ENCODE measurements at places on chromosomes 1 and 21.

- peak; percentile 23 for DNase-seq
Measured at GRCh38 chr1:12435639-12436344, 182.2 kb downstream of the DHRS3 start.

DNA sequence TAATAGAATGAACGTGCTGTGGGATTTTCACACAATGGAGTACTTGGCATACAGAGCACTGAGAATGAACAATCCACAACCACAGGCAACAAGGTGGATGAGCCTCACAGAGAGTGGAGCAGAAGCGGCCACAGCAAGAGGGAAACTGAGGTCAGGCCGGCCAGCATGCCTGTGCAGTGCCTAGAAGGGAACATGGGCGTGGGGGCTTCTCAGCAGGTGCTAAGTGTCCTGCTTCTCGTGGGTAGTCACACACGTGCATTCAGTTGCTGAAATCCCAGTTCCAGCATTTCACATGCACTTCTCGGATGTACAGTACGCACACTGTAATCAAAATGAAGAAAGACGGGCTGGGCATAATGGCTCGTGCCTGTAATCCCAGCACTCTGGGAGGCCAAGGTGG, 33.1 kb downstream of the WDR4 start:
- no peak for DNase-seq

DNA sequence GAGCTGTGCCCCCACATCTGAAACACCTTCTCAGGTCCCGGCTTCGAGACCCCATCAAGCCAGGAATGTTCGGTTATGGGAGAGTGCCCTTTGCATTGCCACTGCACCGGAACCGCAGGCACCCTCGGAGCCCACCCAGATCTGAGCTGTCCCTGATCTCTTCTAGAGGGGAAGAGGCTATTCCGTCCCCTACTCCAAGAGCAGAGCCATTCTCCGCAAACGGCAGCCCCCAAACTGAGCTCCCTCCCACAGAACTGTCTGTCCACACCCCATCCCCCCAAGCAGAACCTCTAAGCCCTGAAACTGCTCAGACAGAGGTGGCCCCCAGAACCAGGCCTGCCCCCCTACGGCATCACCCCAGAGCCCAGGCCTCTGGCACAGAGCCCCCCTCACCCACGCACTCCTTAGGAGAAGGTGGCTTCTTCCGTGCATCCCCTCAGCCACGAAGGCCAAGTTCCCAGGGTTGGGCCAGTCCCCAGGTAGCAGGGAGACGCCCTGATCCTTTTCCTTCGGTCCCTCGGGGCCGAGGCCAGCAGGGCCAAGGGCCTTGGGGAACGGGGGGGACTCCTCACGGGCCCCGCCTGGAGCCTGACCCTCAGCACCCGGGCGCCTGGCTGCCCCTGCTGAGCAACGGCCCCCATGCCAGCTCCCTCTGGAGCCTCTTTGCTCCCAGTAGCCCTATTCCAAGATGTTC, 4.3 kb downstream of the ADAMTSL4 start:
- no peak for DNase-seq

DNA sequence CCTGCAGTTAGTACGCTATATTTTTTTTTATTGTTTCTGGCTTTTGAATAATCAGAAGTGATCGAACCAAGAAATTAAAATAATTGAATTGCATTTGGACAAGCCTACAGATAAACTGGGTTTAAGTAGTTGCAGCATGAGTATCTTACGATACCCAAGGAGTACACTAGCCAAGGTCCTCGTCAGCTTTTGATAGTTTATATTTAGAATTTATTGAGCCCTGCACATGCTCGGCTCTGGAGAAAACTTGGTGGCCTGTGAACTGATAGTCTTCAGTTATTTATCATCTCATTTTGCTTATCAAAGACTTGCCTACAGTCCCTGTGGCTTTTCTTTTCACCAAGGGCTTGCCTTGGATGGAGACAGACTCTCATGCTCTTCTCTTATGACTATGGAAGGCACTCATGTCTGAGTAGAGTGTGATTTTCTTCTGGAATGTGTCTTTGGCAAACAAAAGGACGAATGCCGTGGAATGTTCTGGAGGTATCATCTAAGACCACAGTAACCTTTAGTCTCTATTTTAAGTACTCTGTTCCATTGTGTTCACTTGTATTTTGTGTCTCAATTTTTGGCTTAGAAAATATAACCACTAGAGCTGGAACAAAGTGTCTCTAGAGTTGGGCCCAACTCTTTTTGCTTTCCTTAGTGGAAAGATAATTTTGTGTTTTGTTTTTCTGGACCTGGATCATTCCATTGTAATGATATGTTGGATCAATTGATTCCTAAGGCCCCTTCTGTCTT, 35.9 kb downstream of the BCL9 start:
- DNase-seq, result no peak

DNA sequence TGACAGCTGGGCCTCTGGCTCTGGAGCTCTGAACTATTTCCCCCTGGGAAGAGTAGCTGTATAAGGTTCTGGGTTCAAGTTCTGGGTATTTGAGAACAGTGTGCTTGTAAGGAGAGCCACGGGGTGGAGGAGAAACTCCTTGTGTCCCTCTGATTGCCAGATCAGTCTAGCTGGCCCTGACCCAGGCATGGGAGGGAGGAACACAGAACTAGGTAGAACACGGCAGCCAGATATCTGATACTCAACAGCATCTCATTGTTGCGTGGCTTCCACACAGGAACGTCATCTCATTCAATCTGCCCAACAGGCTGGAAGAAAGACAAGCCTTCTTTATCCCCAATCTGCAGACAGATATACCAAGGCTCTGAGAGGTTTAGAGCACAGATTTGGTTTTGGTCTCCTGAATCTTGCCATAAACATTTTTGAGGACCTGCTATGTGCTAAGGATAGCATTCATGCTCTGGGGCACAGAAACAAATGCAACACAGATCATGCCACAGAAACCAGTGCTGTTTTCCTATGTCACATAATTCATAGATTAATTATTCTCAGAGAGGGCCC, 83.8 kb downstream of the PLXNA2 start:
- DNase-seq, result no peak

DNA sequence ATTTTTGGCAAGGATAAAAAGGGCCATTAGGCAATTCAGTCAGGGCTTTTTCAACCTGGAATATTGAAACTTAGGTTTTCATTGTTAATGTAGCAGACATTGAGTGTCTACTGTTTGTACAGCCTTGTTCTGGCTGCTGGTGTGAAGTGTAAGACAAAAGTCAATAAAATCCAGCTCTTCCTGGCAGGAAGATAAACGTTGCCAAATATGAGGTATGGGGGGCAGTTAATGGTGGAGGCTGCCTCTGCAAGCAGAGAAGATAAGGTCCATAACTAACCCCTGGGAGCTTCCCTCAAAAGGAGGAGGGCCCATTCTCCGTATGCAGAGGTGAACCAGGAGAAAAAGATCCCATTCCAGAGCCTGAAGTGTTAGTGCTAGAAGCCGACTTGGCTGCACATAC, 19.5 kb upstream of the SHE start:
- no peak for DNase-seq

Measured in T-helper 2 cell (primary cell).